ENCODE measurements at places on chromosomes 12 and 14. TPM values are rescaled to one million over a fixed set of nuclear protein-coding genes. Genes with fewer than 3 reads are reported as not detected.

The CMA1 gene
- not detected for total RNA-seq

The LMO3 gene
- 10.7 TPM for total RNA-seq

The LTBP2 gene
- total RNA-seq, result 27.1 TPM

The NFATC4 gene
- 41.9 TPM for total RNA-seq

The AICDA gene
- total RNA-seq, result not detected

The LRRC9 gene
- not detected for total RNA-seq

All from cardiac atrium fibroblast (primary cell).